ENCODE measurements at places on chromosomes 3 and 15.

GRCh38 chr3:89467898-89468363 lies 360.5 kb downstream of the EPHA3 start:
- DNase-seq, result no peak

DNA sequence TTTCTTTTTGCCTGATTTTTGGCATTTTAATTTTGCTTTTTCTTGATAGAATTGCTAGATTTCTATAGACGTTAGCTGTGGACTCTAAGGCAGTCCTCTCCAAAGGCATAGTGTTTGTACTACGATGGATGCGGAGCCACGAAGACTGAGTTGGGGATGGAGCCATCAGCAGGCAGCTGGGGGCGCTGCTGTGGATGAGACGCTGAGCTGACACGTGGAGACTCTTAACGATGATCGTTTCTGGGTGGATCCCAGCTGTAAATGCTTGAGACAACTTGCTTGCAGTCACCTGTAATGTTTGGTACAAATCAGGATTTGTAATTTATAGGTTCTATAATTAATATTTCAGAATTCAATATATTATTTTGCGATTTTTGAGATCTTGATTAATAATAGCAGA lies 13.3 kb upstream of the PPP1R2 start:
- DNase-seq, result no peak

GRCh38 chr15:48144889-48145288 lies 24.1 kb downstream of the SLC24A5 start:
- DNase-seq, result no peak

- DNase-seq, result no peak
Observed at GRCh38 chr3:117480972-117481371, 771.4 kb downstream of the TUSC7 start.

GRCh38 chr15:31486506-31486905 lies 159.9 kb downstream of the KLF13 start:
- DNase-seq, result no peak

DNA sequence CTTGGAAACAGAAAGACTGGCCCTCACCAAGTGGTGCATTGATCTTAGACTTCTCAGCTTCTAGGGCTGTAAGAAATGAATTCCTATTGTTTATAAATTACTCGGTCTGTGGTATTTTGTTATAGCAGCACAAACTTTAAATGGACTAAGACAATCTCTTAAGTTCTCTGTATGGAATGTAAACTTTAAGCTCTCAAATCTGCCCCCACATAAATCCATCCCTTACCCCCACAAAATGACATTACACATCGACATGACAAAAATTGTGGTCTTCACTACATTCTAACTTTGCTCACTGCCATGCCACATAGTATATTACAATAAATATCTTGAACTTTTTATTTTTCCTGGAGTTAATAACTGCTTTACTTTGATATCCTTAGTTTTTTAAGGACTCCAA lies 121.3 kb downstream of the MYLK start:
- DNase-seq, result no peak

DNA sequence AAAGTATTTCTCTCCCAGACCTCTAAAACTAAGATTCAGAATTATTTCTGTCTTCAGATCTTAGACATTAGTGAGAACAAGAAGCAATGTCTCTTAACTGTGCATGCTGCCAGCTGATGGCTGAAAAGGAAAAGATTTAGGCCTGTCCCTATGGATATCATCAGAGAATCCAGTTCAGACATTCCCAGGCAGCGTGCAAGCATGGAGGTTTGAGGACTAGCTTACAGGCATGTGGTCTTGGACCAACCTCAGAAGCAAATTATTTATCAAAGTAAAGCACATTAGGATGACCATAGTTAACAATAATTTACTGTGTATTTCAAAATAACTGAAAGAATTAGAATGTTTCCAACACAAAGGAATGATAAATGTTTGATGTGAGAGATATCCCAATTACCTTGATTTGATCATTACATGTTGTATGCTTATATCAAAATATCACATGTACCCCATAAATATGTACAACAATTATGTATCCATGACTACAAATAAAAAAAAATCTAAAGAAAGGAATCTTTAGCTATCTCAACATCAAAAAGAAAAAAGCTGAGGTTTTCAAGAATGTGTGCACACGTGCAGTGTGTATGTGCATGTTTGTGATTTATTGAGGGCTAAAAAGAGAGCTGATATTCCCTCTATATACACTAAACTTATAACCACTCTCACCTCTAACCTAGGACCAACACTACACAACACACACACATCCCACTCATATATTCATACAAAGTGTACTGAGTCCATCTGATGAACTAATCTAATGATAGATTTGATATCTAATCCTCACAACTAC lies 108.9 kb upstream of the THBS1 start:
- no peak for DNase-seq

DNA sequence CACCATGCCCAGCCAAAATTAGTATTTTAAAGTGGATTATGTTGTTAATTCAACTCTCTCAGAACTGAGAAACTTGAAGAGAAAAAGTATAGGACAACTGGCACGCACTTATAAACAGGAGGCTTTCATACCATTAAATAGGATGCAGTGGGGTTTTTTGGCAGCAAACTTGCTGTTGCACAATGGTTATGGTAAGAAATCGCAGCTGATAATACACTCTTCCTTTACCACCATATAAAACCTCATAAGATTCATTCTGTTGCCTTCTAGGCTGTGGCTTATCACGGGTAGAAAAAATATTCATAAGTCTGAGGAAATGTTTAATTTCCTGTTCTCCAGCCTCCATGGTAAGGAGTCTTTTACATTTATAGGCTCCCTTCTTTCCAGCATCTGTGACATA lies 95.3 kb downstream of the TMCO5A start:
- no peak for DNase-seq

- no peak for DNase-seq
Observed at GRCh38 chr15:70245932-70246622, 148.4 kb upstream of the TLE3 start.

- DNase-seq, result no peak
Observed at GRCh38 chr3:124928333-124929202, 6.0 kb downstream of the MUC13 start.

- no peak for DNase-seq
Observed at GRCh38 chr3:45690336-45691035, 1.3 kb downstream of the SACM1L start.

GRCh38 chr3:151133917-151134450 lies 48.5 kb downstream of the MED12L start:
- DNase-seq, result no peak

- DNase-seq, result no peak
Observed at GRCh38 chr15:47820747-47821319, 103.5 kb downstream of the SEMA6D start.

DNA sequence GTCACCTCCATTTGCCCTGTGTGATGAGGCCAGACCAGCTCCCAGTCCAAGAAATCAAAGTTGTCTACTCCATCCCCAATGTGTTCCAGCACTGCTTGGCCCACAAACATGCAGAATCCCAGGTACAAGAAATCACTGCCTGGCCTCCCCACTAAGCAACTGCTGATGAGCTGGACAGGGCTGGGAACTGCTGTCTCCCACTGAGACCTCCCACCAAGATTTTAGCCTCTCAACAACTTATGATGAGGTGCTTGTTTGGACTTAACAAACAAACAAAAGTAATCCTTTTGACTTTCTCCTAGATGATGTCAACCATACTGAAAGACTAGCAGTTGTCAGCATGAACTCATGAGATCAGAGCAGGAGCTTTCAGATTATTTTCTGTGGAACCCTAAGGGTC lies 260.1 kb upstream of the UBE2E2 start:
- DNase-seq, result no peak

GRCh38 chr3:12658593-12659058 lies 5.3 kb downstream of the RAF1 start:
- DNase-seq, result no peak

DNA sequence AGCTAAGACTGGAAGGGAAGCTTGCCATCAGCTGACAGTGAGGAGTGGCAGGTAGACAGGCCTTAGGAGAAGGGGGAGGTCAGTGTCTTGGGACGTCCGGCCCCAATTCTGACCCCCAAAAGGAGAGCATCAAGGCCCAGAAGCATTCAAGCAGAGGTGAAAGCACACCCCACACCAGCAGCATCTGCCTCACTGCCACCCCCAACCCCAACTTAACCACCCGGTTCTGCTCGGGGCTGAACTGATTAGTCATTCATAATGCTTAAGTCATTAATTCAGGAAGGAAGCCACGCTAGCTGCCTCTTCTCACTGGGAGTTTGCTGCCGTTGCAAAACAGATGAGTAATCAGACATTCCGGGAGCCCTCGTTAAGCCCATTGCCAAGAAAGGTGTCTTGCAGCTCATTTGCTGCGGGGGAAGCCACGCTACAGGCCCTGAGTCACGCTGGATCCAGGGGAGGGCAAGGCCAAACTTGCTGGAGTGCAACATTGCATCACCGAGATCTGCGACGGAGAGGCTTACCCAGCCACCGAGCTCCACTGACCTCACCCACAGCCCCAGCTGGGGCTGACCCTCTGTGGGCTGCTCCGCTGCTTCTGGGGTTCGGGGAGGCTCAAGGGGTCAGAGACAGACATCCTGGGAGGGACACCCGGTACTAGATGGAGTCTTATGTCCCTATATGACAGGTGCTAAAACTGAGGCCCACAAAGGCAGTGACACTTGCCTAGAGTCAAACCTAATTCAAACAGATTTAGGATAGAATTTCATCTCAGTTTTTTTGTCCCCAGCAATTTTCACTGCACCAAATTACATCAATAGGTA lies 46.4 kb upstream of the HES1 start:
- DNase-seq, result peak; percentile 69

GRCh38 chr15:97236140-97236539 lies 724.4 kb upstream of the ARRDC4 start:
- DNase-seq, result no peak

- DNase-seq, result no peak
Observed at GRCh38 chr3:172279974-172280373, 168.3 kb downstream of the GHSR start.

DNA sequence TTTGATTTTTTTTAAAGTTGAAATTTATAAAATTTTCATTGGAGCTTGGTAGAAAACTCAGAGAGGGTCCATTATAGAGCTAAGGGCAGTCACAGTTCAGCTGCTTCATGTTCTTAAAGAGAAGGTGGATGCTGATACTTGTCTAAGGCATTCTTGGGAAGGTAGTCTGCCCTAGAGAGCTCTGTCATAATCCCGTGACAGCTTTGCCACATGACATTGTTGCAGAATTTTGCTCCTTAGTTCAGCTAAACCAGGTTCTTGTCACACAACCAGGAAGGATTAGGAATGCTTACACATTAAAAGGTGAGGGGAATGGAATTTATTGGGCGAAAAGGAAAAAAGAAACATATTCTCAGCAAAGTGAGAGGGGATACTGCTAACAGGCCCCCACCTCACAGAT lies 130.9 kb downstream of the GMNC start:
- no peak for DNase-seq

DNA sequence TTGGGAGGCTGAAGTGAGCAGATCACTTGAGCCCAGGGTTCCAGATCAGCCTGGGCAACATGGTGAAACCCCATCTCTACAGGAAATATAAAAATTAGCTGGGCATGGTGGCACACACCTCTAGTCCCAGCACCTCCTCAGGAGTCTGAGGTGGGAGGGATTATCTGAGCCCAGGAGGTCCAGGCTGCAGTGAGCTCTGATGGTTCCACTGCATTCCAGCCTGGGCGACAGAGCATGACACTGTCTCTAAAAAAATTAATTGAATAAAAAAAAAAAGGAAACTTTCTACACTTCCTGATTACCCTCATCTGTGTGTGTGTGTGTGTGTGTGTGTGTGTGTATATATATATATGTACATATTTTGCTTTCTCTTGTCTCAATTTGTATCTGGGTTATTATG lies 31.4 kb downstream of the DIPK2A start:
- DNase-seq, result no peak

DNA sequence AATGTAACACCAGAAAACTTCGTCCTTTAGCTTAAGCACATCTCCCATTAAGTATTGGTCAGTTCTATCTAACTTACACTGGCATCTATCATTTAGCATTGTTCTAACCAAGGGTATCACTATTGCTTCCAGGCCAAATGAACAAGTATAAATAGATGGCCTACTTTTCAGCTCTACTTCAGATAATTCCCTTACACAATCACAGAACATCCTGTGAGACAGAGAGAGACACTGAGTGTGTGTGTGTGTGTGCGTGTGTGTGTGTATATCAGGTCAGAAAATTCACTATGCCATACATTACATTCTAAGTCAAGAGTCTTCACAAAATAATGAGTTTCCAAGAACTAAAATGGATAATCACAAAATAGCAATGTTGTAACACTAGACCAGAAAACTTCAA lies 39.1 kb downstream of the SCAPER start:
- no peak for DNase-seq

DNA sequence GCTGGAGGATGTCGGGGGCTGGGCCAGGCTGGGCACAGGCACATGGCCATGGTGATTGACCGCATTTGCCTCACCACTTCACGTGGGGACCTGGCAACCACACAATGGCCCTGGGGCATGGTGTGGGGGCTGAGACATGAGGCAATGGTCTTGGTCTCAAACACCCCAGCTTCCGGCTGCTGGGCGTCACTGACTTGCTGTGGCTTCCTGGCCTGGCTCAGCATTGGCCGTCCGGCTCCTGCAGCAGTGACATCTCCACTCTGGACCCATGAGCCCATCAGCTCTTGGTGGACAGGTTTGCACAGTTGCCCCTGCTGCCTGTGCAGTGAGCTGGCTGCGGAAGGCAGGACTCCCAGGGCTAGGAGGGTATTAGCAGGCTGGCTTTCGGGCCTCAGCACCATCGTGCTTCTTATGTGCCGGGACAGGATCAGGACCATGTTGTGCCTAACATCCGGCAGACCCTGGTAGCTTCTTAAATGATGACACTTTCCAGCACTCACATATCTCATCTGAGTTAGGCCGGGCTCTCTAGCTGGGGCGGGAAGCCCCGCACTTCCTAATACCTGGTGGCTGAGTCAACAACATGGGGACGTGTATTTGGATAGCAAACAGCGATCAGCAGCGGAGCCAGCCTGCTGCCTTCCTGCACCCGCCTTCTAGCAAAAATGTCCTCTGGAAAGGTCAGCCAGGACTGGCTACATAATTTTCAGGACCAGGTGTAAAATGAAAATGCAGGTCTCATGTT lies 34.1 kb downstream of the ZNF710 start:
- DNase-seq, result peak; percentile 77

- DNase-seq, result no peak
Observed at GRCh38 chr3:133295199-133295901, 104.5 kb upstream of the BFSP2 start.

DNA sequence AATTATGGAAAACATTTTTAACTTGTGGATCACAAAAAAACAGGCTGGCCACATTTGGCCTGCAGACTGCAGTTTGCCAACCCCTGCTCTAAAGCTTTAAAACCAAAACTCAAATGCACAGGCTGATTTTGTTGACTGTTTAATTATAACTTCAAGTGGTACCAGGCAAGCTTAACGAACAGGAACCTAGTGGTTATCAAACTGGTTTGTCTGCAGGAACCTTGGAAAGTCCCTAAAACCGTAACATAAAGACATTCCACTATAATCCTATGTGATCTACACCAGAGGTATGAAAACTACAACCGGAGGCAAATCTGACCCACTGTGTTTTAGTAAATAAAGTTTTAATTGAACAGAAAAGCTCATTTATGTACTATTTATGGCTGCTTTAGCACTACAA lies 52.4 kb downstream of the TBL1XR1 start:
- no peak for DNase-seq

Measured in HuH-7.5 (cell line).